ENCODE measurements at places on chromosomes 12 and 14. TPM values are rescaled to one million over a fixed set of nuclear protein-coding genes. Genes with fewer than 3 reads are reported as not detected.

DNA sequence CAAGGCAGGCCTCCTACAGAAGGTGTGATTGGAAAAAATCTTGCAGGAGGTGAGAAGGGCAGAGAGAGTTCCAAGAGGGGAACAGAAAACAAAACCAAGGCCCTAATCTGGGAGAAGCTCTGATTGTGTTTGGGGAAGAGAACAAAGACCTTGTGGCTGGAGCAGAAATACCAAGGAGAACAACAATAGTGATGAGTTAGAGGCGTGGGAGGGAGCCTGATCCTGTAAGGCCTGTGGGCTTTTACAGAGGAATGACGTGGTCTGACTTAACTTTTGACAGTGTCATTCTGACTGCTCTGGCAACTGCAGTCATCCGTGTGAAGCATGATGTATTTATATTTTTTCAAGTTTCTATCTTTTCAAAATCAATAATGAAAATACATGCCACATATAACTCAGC lies 200.6 kb downstream of the ANO4 start:
- no peak for DNase-seq

DNA sequence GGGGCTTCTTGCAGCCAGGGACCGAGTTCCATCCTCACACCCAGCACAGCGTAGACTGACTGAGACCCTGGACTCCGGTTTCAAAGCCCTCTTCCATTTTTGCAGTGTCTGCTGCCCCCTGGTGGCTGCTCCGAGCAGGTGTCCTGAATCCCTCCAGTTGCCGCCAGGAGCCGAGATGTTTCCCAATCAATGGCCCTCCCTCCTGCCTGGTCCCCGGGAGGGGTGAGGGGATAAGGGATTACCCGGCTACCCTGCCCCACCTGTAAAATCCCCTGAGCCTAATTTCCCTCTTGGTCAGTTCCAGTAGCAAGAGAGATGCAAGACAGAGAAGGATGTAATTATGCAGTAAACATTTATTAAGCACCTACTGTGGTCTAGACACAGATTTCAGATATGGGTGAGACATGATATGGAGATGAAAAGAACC lies 55.0 kb downstream of the PHETA1 start:
- DNase-seq = peak; percentile 88

Gene SLC17A8
- total RNA-seq = 2.6 TPM

DNA sequence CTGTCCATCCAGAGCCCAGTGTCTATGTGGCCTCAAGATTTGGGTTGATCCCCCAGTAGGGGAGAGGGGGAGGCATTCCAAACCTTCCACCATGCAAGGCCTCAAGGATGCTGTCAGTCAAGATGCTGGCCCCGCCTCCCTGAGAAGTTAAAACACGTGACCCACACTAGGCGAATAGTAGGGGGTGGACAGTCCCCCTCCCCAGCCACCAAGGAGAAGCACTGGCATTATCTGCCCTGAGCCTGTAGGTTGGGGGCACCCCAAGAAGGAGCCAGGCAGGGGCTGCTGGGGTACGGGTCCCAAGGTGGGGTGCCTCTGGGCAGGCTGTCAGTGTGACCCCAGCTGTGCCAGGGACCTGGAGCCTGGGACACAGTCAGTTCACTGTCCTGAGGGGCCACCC lies 2.3 kb downstream of the SLC25A29 start:
- DNase-seq = no peak

- no peak for DNase-seq
Measured at GRCh38 chr14:82009076-82009475, 475.4 kb upstream of the SEL1L start.

DNA sequence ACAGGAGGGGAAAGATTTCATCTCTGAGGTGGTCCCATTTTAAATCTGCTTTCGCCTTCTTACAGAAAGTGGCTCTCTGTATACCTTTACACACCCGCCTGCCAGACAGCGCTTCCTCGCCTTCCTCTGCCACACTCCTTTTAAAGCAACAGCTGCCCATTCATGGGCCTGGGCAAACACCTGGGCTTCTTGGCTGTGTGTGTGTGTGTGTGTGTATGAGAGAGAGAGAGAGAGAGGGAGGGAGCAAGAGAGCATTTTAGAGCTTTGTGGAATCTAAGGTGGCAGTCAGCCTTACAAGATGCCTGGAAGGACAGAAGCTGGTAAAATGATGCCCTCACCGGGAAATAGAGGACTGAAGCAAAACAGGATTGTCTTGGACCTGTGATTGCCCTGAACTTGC lies 20.0 kb downstream of the PTHLH start:
- no peak for DNase-seq
